M059J (cell line): ENCODE measurements at places on chromosomes 13 and 19. TPM values are rescaled to one million over a fixed set of nuclear protein-coding genes. Genes with fewer than 3 reads are reported as not detected.

- no peak for DNase-seq
Observed at GRCh38 chr19:35033067-35034004, 3.1 kb downstream of the SCN1B start.

GRCh38 chr13:37791699-37792098 lies 77.9 kb downstream of the TRPC4 start:
- peak; percentile 52 for DNase-seq

Gene ZNF446
- total RNA-seq: 5.4 and 10.9 TPM in 2 replicates

- DNase-seq: no peak
Observed at GRCh38 chr13:42388326-42388725, 116.4 kb downstream of the AKAP11 start.

DNA sequence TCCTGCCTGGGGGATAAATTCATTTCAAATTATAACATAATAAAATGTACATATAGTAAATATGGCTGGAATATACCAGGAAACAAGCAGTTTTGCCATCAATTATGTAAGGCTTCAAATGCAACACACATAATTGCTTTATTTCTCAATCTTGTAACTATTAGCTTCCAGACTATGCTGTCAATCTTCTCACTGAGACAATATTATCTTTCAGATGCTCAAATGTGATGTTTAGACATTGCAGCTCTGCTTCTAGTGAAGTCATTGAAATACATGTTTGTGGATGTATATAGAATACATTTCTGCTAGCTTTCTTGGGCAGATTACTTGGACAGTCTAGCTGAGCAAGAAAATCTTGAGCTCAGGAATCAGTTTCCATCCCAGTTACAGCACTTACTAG lies 454.4 kb downstream of the TDRD3 start:
- DNase-seq: no peak

DNA sequence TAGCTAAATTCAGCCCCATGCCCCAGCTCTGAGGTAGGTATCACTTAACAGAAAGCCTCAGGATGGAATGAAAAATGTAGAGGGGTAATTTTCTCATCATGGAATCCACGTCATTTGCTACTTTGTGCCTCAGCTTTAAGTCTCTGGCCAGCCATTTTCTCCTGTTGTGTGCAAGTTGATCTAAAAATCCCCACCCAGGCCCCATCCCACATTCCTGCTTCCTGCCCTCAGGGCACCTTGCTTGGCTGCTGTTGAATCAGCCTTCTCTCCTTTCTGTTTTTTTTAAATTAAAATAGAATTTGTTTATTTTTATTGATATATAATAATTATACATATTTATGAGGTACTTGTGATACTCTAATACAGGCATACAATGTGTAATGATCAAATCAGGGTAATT lies 179.9 kb upstream of the TSHZ3 start:
- peak; percentile 7 for DNase-seq

- DNase-seq: no peak
Observed at GRCh38 chr13:112956571-112957294, 12.3 kb upstream of the MCF2L start.
